ENCODE measurements at places on chromosomes 2 and 18.

GRCh38 chr2:43178602-43179542 is 47.5 kb downstream of the ZFP36L2 start:
- DNase-seq, result no peak

- no peak for DNase-seq
These were observed 87.3 kb upstream of the GPR45 start for GRCh38 chr2:105154119-105154818.

DNA sequence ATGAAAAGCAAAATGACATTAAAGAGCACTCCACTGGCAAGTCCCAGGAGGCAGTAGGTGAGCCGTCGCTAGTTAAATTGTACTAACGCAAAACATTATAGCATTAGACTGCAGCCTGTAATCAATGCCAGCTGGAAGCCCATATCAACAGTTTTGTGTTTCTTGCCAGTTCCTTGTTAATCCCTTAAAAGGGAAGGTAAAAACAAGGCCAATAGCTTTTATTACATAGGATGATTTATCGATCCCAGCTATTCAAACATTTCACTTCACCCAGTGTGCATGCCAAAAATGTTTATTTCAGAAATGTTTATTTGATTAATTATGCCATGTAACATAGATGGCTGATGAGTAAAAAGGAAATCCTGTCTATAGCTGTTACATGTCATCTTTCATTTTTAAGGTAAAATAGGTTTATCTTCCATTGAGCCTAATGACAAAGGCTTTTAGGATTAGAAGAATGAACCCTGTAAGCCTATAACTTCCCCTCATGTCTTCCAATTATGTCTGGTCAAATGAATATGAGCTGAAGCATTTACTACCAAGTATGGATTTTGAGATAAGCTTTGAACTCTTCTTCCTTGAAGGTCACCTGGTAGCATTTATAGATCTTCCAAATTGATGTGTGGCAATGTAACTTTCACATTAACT is 591.2 kb downstream of the RNF144A start:
- DNase-seq, result no peak

DNA sequence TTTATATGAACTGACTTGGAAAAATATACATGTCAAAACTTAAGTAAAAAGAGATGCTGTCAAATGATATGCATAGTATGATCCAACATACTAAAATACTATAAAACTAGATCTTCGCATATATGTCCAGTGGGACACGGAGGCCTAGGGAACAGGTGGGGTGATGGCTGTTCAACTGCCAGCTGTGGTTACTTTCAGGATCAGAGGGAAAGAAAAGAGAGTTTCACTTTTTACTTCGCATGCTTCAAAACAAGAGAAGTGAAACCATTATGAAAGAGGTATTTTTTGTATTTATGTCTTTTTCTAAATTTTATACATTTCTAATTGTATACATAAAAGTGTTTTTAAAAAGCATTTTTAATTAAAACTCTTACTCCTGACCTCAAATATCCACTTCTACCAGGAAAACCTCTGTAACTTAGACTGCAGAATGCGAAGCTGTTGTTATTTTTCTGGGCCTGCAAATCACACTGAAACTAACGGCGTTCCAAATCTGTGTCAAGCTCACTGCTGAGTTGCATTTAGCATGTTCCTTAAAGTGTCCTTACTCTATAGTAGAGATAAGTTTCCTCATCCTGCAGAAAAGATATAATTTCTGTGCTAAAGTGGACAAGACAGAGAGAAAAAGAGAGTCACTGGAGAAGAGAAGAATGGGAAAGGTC is 97.8 kb upstream of the SLC35G4 start:
- no peak for DNase-seq

DNA sequence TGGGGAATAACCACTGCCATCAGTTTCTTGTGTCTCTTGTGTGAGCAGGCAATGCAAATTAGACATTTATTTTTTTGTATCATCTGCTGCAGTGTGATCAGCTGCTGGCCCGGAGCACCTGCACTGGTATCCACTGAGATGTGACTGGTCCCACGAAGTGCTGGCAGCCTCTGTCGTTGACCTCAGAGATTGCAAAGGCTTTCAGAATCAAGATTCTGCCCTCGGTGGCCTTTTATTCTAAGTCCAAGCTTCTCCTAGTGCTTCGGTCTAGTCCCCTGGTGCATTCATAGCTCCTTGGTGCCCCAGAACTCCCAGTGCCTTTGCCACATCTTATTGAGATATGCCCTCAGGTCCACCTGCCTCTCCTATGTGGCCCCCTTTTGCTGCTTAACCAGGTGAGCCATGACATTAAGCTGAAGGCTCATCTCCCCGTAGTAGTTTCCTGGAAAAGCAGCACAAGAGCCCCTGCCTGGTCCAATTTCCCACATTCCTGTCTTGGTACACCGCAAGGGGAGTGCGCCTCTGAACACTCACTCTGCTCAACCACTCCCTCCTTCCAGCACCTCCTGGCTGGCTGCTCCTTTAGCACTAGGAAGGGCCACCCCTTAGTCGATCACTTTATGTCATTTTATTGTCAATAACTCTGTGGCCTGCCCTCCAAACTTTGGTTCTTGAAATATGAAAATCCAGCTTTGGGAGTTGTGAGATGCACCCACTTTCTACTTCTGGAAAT is 27.1 kb upstream of the MARCO start:
- DNase-seq, result no peak

DNA sequence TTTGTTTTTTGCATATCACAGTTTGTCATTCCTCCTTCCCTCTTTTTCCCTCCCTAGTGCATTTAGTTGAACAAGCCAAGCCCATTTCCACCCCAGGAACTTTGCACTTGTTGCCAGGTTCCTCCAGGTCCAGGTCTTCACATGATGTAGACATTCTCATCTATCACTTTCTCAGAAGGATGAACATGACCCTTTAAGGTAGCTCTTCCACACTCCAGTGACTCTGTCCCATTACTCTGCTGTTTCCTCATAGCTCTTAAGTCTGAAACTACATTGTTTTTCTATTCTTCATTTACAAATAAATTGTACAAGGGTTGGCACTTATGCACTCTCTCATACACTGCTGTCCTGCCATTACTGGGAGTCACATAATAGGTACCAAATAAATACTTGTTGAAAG is 6.1 kb downstream of the KYNU start:
- no peak for DNase-seq
